NK-92 treated with Interleukin-12 subunit alpha and Interleukin-12 subunit beta, amount 100 ng/mL, for 24 hours (cell line): ENCODE measurements at places on chromosomes 1 and 21.

- no peak for DNase-seq
These were observed 36.7 kb upstream of the LRRC53 start for GRCh38 chr1:74548961-74549750.

GRCh38 chr1:170376801-170377385 is 155.1 kb upstream of the GORAB start:
- no peak for DNase-seq

DNA sequence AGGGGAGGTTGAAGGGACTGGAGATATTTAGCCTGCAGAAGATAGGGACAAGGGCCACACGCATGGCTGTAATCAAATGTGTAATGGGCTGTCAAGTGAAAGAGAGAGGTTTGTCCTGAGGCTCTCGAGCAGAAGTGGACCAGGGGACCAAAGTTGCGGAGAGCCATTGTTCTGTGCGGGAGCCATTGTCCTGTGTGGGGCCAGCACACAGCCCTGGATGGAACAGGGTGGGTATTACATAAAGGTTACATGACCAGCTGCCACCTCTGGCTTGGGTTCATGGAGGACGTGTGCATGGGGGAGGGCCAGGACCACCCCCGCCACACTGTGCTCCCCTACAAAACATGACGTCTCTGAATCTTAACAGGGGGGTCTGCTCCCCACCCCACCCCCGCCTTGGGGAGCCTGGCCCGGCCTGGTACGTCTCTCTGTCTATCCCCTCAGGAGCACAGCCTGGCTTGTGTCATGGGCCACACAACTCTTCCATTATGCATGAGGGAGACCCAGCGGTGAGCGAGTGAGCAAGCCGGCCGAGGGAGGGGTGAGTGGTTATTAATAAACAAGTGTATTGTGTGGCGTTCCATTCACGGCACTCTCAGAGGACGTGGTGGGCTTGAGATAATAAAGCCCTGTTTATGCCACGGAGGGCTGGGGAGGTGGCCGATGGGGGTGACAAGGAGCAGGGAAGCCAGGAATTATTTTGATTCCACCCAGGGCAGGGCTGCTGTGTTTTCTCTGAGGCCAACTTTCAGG is at the start of gene NFASC:
TSS of gene NFASC (plus strand) at position 703 of the 753 bp plus-strand sequence. CDS start 73,454 bp downstream, outside the sequence.
- DNase-seq = no peak

DNA sequence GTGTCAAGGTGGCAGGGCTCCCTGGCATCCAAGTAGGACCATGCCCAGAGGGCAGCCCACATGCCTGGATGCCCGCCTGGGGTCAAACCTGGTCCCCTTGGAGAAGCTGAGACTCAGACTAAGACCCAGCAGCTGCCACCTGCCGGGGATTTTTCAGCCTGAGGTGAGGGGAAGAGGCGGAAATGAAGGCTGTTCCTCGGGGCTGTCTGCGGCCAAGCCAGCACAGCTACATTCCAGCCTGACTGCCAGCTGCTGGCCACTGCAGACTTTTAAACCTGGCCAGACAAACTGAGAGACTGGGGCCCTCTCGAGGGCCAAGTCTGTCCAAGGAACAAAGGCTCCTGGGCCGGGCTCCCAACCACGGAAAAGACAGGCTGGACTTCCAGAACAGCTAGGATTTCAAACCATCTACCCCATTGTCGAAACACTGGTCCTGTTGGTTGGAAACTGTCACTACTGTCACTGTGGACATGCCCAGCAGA is 21.9 kb upstream of the PLEKHG5 start:
- DNase-seq = no peak

DNA sequence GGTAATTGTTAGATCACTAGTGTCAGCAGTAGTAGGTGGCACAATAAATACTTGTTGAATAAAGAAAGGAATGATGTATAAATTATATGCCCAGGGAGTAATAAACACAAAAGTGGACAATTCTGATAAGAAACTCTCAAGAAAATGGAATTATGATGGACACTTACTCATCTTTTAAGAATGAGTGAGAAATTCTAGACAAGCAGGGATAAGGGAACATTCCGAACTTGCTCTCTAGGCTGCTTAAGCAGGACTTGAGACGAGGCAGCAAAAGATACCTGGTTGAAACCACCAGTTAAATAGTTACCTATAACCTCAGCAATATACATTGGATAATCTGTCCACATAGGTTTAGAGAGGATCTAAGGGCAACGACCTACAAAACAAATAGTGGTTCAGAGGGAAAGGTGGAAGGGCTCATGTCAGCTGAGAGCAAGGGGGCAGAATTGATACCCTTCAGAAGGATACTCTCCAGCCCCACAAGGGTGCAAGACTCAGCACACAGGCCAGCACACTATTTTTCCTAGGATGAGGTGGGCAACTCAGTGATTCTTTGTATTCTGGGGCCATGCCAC is 46.3 kb downstream of the XCL2 start:
- DNase-seq = no peak

- DNase-seq = no peak
These were observed 10.9 kb downstream of the KCNAB2 start for GRCh38 chr1:6056572-6056948.

DNA sequence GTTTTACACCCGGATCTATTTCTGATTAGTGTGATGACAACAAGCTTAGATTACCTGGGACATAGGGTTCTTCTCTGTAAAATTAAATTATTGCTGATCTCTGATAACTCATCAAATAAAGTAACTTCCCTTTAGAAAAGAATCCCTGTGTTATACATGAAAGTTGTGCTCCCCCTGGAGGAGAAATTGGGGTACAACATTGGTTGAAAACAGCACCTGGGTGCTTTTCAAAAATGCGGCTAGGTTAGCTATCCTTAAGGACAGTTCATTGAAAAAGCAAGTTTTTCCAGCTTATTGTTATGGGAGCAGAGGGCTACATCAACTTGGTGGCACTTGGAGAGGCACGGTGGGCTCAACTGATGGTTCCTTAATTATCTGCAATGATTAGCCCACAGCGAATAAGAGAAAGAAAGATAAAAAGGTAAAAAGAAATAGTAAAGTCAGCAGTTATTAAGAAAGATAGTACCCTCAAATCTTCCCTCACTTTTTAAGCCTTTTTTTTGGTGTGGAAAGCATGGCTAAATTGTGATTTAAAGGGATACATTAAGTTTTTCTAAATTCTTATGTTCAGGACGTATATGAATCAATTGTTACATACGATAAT is 97.8 kb downstream of the FMN2 start:
- DNase-seq = no peak

- DNase-seq = no peak
These were observed 30.7 kb downstream of the TUFT1 start for GRCh38 chr1:151570819-151571218.

GRCh38 chr1:18936814-18937481 is 19.5 kb downstream of the IFFO2 start:
- no peak for DNase-seq

GRCh38 chr21:41928621-41929220 is 25.1 kb downstream of the C2CD2 start:
- no peak for DNase-seq

DNA sequence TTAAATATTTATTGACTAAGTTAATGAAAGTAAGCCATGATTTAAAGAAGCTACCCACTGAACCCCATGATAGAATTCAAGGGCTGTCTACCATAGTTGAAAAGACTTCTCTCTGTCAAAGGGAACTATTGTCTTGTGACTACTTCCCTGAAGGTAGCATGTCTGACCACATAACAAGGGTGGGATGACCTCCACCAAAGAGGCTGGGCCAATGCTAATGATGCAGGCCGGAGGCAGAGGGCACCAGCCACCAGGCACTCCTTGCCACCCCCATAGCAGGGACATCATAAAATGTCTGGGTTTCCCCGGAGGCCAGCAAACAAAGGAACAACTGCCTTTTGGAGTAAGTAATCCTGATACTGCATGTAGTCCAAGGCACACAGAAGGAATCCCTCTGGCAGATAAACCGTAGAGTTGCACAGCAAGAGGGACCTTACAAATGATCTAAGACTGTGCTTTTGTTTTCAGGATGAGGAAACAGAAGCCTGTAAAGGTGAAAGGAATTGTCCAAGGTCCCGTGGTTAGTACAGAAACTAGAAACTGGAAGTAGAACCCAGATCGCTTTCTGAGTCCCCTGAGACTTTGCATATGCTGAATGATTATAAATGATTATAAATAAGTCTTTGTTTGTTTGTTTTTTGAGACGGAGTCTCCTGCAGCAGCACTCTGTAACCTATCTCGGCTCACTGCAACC is 33.5 kb upstream of the ITPKB start:
- DNase-seq = no peak

DNA sequence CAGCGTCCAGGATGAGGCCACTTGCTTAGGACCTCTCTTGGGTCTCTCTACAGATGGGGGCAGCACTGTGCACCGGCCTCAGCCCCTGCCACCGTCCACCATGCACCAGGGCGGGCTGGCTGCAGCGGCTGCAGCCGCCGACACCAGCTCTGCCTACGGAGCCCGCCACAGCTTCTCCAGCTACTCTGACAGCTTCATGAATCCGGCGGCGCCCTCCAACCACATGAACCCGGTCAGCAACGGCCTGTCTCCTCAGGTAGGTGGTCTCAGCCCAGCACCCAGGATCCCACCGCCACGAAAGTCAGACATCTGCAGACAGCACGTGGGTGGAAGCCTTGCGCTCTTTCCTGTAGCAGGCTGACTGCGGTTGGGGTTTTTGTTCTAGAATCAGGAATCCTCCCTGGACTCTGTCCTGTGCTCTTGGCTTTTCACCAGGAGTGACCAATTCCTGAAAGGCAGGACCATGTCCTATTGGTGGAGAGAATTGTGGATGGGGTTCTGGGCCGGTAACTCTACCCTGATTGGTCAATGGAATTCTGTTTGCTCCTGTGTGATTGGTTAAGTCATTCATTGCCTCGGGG is 72.5 kb downstream of the PAX7 start:
- no peak for DNase-seq

DNA sequence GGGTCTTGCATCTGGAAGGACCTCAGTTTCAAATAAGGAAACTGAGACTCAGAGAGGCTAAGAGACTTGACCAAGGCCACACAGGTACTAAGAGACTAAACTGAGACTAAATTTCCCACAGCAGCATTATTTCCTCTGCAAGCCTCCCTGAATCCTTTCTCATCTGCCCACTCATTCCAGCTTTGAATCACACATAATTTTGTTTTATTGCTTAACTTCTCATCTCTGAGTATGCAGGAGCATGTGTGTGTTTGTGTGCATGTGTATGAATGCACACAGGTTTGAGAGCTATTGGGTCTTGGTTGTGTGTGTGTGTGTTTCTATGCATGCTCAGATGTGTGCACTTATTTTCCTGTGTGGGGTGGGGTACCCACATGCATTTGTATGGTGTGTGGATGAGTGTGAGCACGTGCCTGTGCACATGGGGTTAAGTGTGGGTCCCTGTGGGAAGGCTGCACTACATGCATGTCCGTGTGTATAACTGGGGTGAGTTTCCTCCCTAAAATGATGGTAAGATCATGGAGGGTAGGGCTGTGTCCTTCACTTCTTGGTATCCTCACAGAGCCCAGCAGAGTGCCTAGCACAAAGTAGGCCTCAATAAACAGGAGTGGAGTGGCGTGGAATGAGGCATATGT is 74.4 kb upstream of the ZC3H12A start:
- DNase-seq = no peak

GRCh38 chr1:8571200-8571984 is 246.0 kb downstream of the RERE start:
- DNase-seq = no peak

DNA sequence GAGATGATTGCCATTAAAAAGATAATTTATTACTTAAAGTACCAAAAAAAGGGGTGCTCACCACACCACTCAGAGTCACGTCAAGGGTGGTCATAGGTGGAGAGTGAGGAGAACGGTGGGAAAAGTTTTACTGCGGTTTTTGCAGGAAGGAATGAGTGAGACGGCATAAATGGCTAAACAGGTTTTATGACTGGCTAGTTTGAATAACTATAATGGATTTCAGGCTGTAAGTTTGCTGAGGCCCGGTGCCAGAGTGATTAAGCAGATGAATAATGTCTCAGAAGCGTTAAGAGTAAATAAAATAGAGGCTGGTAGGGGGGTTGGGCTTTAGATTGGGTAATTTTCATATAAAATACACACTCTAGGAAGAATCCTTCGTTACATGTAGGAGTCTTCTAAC is 1337.8 kb downstream of the AMY1C start:
- DNase-seq = no peak

DNA sequence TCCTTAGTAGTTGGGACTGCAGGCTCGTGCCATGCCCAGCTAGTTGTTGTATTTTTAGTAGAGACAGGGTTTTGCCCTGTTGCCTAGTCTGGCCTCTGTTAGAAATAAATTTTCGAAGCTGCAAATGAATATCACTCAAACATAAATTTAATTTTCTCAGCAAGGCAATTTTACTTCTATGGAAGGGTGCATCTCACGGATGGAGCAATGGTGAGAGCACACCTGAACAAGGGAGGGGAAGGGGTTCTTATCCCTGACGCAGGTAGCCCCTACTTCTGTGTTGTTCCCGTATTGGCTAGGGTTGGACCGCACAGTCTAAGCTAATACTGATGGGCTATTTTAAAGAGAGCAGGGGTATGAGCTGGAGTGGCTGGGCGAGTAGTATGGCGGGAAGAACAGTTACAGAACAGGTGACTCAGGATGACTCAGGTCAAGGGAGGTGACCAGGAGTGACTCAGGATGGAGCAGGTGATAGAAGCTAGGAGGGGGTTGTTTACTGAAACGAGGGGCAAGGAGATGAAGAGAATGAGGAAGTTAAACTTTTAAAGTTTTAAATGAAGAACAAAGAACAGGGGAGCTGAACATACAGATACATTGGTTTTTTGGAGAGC is 7.5 kb downstream of the MDM4 start:
- DNase-seq = no peak

GRCh38 chr1:189682591-189682990 is 795.1 kb downstream of the BRINP3 start:
- no peak for DNase-seq

GRCh38 chr1:234154320-234155251 is 218.7 kb upstream of the COA6 start:
- DNase-seq = no peak

GRCh38 chr1:67572594-67573221 is 112.3 kb upstream of the GADD45A start:
- DNase-seq = no peak

- DNase-seq = no peak
These were observed 52.9 kb downstream of the MPZL1 start for GRCh38 chr1:167774710-167775109.

GRCh38 chr1:100299521-100300222 is 33.7 kb downstream of the RTCA start:
- no peak for DNase-seq

DNA sequence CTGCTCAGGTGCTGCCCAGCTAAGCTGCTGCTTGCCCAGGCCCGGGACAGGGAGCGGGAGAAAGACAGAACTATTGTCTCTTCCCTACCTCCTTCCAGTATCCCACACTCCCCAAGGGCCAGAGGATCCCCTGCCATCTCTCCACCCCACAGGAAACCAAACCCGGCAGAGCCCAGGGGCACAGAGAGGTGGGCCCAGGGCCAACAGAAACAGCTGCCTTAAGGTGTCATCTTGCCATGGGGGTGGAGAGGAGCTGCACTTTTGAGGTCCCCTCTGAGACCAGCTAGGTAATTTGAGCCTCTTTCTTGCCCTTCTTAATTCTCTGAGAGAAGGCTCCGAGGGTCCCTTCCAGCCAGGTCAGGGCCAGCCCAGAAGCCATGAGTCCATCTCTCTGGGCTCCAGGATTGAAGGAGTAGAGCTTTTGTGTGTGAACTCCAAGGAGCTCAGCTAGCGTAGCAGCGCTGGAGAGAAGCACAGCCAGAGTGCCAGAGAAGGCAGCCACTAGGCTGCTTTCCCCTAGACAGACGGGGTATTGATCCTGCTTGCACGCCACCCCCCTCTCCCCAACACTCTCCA is 9.7 kb upstream of the GPR61 start:
- no peak for DNase-seq
